AG20443 (cell line): ENCODE measurements at places on chromosomes 3 and 15.

DNA sequence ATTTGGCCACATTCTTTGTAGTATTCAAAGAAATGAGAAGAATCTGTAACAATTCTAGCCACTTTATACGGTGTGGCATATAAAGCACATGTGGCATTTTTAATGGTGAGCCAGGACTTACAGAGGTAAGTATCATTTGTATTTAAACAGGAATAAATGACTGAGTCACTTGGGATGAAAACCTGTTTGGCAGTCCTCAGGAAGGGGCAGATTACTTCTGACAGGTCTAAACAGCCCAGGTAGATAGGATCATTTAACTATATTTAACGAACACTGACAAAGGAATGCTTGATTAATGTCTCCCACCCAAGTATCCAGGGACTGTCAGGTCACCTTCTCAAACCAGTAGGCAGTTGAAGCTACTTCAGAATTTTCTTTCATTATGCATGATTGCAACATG is 241.5 kb upstream of the SATB1 start:
- DNase-seq = no peak

GRCh38 chr15:99702895-99703602 is 30.2 kb downstream of the LYSMD4 start:
- DNase-seq = no peak

- no peak for DNase-seq
Measured at GRCh38 chr3:10142707-10143560, 1.4 kb downstream of the VHL start.

- no peak for DNase-seq
Measured at GRCh38 chr3:62659660-62660059, 215.6 kb downstream of the CADPS start.

DNA sequence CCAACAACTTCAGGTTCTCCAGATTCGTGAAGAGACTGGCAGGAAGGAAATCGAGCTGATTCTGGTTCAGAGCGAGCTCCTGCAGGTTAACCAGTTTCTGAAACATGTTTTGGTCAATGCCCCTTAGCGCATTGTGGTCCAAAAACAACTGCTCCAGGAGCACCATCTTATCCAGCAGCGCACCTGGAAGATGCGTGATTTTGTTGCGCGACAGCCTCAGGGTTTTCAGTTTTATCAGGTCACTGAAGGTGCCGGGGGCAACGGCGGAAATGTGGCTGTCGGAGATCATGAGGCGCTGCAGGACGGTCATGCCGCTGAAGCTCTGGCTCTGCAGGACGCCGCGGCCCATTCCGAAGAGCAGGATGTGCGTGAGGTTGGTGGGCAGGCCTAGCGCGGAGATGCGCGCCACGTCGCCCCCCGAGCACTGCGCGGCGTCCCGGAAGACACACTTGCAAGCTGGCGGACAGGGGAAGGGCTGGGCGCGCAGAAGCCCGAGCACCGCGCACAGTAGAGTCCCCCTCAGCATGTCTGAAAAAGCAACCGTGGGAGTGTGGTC is 1.2 kb downstream of the GP5 start:
- no peak for DNase-seq

DNA sequence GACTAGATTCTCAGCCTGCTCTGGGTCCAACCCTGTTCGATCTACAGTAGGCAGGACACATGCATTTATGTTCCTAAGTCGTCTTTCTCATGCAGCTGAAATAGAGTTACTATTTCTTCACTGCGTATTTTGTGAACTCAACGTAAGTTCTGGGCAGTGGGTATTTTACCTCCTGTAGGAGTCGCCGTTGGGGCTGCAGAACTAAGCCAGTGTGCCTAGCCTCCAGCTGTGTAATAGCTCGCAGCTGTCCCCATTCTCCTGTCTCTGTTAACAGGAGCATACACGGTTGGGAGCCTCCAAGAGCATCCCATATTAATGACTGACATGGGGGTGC is 58.4 kb upstream of the HRH1 start:
- DNase-seq = no peak

- no peak for DNase-seq
Measured at GRCh38 chr3:12920967-12921366, 79.6 kb upstream of the RPL32 start.

- no peak for DNase-seq
Measured at GRCh38 chr3:105385819-105386508, 19.3 kb downstream of the ALCAM start.

GRCh38 chr3:141360888-141361598 is 7.3 kb upstream of the ZBTB38 start:
- DNase-seq = peak; percentile 75

GRCh38 chr3:14663396-14664135 is 11.4 kb upstream of the C3orf20 start:
- no peak for DNase-seq

GRCh38 chr3:182220471-182220870 is 508.7 kb downstream of the SOX2 start:
- DNase-seq = no peak

DNA sequence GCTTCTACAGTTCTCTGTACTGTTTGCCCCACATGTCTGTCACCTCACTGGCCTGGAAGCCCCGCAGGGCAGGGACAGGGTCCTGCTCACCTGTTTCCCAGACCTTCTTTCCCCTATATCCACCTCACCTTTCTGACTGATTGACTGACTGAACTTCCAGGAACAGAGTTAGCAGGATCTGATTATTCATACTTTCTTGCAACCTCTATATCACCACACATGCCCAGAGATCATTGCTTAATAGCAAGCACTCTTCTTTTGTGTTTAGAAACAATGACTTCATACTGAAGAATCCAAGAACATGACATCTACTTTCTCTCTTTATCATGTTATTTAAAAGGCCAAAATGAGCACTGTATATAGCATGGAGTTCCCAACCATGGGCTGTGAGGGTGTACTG is 18.0 kb upstream of the CLEC3B start:
- DNase-seq = peak; percentile 78

- no peak for DNase-seq
Measured at GRCh38 chr3:25313286-25313685, 114.8 kb upstream of the RARB start.

- DNase-seq = no peak
Measured at GRCh38 chr15:101159096-101159935, 92.5 kb downstream of the CHSY1 start.

DNA sequence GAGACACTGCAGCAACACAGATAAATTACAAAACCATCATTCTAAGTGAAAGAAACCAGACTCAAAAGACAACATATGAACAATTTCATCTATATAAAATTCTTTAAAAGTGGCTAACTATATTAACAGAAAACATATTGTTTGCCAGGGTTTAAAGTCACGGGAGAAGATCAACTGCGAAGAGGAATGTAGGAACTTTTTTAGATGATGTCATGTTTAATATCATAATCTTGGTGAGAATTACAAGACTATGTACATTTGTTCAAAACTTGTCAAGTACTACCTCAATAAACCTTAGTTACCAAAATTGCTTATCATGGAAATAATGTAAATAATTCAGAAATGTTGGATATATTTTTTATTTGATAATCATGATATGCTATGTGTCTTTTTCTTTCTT is 395.1 kb upstream of the PLSCR5 start:
- DNase-seq = no peak

- DNase-seq = no peak
Measured at GRCh38 chr15:74191798-74192197, 10.8 kb downstream of the STRA6 start.

DNA sequence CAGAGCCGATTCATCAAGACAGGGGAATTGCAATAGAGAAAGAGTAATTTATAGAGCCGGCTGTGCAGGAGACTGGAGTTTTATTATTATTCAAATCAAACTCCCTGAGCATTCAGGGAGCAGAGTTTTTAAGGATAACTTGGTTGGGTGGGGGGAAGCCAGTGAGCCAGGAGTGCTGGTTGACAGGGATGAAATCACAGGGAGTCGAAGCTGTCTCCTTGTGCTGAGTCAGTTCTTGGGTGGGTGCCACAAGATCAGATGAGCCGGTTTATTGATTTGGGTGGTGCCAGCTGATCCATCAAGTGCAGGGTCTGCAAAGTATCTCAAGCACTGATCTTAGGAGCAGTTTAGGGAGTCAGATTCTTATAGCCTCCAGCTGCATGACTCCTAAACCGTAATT is 95.4 kb upstream of the CCDC80 start:
- no peak for DNase-seq

GRCh38 chr3:107913701-107914100 is 177.1 kb downstream of the CD47 start:
- peak; percentile 23 for DNase-seq

DNA sequence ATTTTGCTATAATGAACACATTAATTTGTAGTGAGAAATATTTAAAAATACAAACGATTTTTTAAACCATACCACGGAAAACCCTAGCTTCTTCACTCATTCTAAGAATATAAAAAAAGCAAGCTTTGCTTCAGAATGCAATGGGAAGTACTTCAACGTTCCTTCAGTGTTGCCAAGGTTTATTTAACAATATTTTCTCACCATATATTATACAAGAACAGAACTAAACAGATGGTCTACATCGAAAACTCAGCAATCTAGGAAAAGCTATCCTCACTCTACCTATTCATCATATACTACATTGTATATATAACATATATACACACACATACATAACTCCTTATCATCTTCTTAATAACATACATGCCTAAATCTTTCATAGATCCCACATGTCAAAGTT is 1047.4 kb downstream of the IGSF11 start:
- DNase-seq = no peak

DNA sequence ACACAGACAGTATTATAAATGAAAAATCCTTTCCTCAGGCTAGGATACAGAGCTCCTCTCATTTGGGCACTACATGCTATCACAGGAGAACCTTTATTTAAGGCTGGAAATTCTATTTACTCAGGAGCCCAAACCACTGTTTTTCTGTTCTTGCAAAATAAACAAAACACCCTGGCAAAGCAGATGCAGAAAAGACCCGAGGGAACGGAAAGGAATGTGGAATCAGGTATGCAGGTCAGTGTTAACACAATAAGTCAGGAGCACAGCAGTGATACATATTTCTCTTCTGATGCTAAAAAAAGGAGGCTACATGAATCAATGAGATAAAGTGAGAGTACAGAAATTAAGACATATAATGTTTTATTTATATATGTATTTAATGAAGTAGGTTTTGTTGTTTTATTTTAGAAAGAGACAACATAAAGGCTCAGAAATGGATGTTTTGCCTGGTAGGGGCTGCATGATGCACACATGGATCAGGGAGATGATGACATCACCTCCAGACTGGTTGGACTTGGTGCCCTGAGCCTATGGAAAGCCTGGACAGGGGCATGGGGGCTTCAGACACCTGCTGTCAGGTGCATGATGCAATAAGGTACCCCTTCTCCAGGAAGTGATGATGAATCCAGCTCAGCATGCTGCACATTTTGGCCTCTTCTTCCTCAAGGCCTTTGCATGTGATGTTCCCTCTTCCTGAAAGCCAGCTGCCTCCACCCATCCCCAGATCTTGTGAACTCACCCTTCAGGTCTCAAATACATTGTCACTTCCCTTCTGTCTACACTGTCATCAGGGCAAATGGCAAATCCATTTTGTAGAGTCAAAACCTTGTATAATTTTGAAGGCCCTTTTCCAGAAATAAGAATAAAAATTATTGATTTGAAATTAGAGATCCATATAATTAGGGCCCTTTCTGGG is 19.1 kb upstream of the RBP1 start:
- no peak for DNase-seq

DNA sequence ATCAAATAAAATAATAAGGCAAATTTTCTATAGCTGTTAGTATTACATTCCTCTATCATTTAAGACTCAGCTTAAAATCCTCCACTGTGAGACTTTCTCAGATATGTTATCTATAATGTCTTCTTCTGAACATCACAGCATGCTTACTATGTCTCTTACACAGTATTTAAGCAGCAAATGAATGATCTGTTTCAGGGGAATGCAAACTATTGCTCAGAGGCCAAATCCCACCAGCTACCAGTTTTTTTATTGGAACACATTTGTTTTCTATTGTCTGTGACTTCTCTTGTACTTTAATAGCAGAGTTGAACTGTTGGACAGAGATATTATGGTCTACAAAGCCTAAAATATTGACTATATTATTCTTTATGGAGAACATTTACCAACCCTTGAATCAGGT is 59.6 kb downstream of the C3orf38 start:
- DNase-seq = no peak

GRCh38 chr3:81602781-81603180 is 158.7 kb downstream of the GBE1 start:
- DNase-seq = peak; percentile 43

- DNase-seq = no peak
Measured at GRCh38 chr3:114557791-114558190, 264.0 kb downstream of the TIGIT start.

- DNase-seq = no peak
Measured at GRCh38 chr3:172070269-172070668, 30.9 kb downstream of the FNDC3B start.

- peak; percentile 21 for DNase-seq
Measured at GRCh38 chr3:141471160-141471559, 15.7 kb upstream of the RASA2 start.

DNA sequence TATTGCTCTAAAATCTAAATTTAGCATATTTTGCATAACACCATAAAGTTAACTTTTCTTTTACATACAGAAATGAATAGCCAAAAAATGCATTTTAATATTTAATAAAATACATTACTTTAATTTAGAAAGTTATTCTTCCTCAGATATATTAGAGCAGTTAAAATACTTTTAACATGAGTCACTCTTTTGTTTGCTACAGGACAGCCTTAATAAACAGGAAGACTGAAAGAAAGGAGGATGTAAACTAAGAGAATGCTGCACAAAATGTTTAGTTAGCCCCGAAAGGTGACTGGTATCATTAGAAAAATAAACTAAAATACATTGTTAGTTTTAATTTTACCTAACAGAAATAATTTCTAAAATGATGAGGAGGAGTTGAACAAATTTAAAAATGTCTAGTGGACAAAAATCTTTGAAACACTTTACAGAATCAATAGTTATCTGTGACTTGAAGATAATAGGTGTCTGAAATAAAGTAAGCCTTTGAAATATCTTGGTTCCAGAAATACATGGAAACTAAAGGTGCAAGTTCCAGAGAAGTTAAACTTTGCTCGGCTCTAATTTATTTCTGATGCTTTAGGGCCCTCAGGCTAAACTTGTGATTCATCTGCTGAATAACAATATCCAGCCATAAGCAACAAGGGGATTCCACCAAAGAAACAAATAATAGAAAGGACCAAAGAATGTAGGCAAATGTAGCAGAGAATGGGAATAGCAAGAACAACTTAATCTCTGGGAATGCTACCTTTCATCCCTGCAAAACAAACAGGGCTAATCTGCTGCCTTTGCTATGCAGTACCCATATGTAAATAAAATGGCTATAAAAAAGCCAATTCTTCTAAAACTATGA is 138.3 kb upstream of the UBP1 start:
- peak; percentile 14 for DNase-seq
